ENCODE measurements at places on chromosomes 3 and 15.

DNA sequence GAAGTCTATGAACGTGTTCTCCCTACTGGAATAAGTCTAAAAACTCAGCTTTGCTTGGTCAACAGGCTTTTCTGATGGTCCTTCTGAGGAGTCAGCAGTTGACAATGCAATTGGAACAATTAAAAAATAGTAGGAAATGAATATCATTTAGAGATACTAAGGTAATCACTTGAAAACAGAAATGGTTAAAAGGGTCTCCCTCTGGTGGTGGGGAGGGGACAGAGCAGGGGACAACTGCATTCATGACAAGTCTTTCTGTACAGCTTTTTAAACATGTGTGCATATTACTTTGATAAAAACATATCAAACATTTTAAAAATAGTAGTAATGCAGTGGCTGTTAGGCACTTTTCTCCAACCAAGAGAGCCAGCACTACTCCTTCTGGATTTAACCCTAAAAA is 119.9 kb upstream of the FHIT start:
- DNase-seq: peak; percentile 48

- no peak for DNase-seq
These were observed 403.8 kb upstream of the ADAMTS9 start for GRCh38 chr3:65091565-65091964.

DNA sequence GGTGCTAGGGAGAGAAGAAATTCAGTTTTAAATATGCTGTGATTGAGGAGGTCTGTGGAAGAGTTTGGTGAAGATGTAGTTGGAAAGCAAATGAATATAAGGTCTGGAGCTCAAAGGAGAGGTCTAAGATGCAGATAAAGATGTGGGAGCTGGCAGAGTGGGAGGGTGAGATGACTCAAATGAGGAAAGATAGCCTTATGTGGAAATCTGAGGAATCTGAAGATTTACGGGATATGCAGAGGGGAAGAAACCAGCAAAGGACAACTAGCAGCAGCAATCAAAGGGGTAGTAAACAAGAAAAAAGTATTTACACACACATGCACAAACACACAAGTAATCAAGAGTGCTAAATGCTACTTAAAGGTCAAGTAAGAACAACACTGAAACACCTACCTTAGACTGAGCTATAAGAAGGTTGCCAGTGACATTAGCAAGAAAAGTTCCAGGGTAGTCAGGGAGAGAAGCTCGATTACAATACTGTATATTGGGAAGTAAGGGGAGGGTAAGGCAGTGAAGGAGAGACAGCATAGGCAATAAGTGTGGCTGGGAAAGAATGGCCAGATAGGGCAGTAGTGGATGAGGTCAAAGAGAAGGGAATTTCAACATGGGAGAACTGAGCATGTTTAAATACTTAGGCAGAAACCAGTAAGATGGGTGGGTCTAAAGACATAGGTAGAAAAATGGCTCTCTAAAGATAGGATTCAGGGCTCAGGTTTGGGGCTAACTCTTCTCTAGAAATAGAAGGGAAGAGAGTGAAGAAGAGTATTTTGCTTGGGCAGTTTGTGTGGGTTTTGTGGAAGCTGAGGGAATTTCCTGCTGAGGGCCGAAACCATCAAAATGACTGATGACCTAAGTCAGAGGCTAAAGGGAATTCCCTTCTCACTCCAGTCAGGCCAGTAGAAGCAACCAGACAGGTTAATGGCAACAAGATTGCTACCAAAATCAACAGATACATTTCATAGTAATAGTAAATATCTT is 8.9 kb downstream of the CMTM6 start:
- DNase-seq: no peak

GRCh38 chr3:195746751-195747150 is 26.0 kb downstream of the MUC20 start:
- DNase-seq: no peak

GRCh38 chr15:35330916-35331315 is 215.0 kb downstream of the DPH6 start:
- DNase-seq: no peak

GRCh38 chr3:110414855-110415254 is 656.8 kb upstream of the NECTIN3 start:
- no peak for DNase-seq

DNA sequence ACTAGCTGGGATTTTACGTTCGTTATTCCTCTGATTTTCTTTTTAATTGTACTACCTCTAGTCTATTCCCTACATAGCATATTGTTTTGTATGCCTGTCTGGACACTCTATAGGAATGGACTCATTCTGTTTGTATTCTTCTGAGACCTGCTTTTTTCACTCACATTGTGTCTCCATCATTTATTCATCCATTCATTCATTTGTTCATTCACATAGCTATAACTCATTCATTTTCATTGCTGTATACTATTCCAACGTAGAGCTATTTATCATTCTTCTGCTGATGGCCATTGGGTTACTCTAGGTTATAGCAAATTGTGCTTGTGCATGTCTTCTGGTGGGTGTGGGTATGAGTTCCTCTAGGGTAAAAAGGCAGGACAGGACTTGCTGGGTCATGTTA is 74.0 kb upstream of the SLC6A6 start:
- no peak for DNase-seq

GRCh38 chr3:31670722-31671121 is 138.0 kb downstream of the STT3B start:
- no peak for DNase-seq

GRCh38 chr3:89586676-89587075 is 479.3 kb downstream of the EPHA3 start:
- no peak for DNase-seq

DNA sequence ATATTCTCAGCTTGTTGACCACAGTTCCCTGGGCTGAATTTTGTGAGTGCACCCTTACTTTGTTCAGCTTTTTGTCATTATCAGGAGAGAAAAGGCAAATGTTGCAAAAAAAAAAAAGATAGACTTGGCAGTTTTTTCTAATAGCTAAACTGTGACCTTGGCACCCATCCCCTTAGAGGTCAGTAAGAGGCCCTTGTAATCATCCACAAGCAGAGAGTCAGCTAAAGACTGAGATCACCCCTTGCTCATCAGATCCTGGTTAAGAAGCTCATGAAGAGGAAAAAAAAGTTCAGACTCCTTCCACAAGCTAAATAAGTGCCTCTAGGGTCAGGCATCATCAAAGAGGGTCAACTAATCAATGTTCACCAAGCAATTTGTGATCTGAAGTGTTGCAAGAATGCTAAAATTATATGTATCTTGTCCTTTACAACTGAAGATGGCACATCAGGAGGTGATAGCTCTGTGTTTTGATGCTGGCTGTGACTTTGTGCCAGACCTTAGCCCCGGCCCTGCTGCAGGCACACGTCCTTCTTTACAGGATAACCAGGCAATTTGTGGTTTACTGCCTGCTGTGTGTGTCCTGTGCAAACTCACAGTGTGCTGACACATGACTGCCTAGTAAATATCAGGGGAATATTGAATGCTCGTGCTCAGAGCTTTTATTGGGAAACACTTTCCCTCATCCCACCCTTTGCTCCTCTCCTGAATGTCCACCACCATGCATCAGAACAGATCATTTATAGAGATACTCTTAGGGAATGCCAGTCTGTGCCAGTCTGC is 262.9 kb downstream of the IL5RA start:
- DNase-seq: no peak

- DNase-seq: no peak
These were observed 373.1 kb downstream of the MFSD1 start for GRCh38 chr3:159174715-159175692.

DNA sequence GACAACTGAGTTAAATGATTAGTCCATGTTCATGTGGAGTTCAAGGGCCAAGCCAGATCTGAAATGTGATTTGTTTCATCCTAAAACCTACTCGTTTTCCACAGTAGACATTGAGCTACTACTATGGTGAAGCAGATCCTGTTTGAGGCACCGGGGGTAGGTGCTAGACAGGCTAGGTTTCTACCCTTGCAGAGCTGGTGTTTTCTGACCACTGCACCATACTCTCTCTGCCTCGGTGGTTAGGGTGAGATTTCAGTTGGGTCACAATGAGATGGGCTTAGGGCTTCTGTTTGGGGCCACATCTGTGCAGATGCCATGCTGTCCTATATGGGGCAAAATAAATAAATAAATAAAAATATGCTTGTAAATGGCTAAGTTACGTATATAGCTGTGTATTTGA is 99.3 kb downstream of the OXNAD1 start:
- DNase-seq: no peak

GRCh38 chr15:24621630-24622215 is 53.9 kb upstream of the NPAP1 start:
- no peak for DNase-seq

GRCh38 chr3:11641316-11641682 is 2.4 kb downstream of the VGLL4 start:
- no peak for DNase-seq

- no peak for DNase-seq
These were observed 521.9 kb upstream of the RGMA start for GRCh38 chr15:93610944-93611343.

DNA sequence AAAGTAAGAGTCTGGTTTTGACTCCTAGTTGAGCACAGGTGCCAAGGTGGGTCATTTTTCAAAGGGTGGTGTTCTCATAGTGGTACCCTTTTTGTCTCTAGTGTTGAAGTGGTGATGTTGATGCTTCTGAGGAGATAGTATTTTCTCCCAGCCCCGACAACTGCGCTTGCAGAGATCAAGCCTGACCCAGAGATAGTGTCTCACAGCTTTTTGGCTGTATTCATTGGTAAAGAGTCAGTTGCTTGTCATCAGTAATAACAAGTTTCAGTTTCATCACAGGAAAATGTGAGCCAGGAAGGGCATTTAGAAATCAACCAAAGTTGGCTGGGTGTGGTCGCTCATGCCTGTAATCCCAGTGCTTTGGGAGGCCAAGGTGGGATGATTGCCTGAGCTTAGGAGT is 139.3 kb downstream of the NFKBIZ start:
- DNase-seq: no peak

DNA sequence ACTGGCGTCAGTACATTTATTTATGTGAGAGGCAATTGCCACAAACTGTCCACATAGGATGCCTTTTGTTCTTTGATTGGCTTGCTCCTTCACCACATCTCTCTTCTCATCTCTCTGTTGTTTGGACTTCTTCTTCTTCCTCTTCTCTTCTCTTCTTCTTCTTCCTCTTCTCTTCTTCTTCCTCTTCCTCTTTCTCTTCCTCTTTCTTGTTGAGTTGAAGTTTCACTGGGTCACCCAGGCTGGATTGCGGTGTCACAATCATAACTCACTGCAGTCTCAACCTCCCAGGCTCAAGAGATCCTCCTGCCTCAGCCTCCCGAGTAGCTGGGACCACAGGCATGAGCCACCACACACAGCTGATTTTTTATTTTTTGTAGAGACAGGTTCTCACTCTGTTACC is 67.7 kb upstream of the GSK3B start:
- no peak for DNase-seq

- DNase-seq: no peak
These were observed 31.3 kb downstream of the RPN1 start for GRCh38 chr3:128619146-128619890.

GRCh38 chr3:191390580-191390979 is 60.3 kb upstream of the UTS2B start:
- DNase-seq: no peak

GRCh38 chr15:68816795-68817303 is 3.8 kb downstream of the ANP32A start:
- no peak for DNase-seq

DNA sequence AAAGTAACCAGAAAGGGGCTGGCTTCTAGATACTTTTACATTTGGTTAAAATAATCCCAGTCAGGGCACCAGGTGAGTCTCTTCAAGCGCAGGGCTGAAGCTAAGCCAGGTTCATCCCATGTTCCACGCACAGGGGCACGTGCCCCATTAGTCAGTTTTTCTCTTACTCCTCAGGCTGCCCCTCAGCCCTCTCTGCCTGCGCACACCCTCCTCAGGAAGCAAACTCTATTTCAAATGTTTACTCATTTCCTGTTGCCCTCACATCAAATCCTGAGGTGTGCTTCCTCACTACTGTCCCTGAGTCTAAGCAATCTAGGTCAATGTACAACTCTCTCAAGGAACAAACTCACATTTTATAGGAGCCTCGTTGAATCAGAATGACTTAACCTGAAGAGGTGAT is 48.5 kb downstream of the THBS1 start:
- no peak for DNase-seq

GRCh38 chr3:186178412-186178811 is 69.5 kb upstream of the ETV5 start:
- DNase-seq: no peak

DNA sequence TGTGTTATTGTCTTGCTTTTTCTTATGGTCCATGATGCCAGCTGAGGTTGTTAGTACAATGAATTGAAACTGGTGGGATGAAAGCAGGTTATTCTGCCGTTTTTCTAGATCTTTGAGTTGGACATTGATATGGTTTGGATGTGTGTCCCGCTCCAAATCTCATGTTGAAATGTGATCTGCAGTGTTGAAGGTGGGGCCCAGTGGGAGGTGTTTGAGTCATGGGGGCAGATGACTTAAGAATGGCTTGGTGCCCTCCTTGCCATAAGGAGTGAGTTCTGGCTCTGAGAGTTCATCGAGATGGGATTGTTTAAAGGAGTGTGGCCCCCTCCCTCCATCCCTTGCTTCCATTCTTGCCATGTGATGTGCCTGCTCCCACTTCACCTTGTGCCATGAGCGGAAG is 80.3 kb upstream of the PIAS1 start:
- no peak for DNase-seq

DNA sequence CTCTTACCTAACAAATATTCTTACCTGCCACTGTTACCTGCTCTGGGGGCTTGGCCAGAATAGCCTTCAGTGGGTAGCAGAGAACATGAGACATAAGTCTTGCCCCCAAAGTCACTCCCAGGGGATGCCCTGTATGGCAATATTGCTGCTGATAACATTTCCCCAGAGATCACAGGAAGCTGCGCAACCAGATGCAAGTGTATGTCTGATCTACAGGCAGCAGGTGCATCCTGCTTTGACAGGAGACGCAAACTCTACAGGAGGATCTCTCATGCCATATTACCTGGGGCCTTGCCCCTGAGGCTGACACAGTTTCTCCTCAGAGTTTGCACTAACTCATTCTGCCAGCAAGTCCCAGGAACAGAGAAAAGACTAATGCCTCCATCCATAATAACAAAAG is 174.4 kb upstream of the LPP start:
- no peak for DNase-seq

DNA sequence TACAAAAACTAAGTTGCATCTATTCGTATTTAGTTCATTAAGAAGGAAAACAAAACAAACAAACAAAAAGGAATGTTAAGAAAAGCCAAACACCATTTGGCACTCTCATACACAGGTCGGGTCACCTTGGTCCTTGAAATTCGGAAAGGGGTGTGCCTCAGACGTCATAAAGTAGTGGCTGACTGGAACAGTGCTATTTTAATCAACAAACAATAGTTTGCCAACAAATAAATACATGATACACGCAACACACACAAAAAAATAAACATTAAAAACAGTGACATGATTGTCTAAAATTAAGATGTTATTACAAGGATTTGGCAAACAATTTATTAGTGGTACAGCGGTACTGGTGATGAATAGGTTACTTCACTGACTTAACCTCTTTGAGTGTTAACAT is 579.6 kb downstream of the MECOM start:
- no peak for DNase-seq
